ENCODE measurements at places on chromosomes 3 and 15.

- DNase-seq: no peak
These were observed 31.4 kb downstream of the NPTN start for GRCh38 chr15:73601451-73602445.

GRCh38 chr15:101060576-101061551, 141.7 kb downstream of the LRRK1 start:
- no peak for DNase-seq

DNA sequence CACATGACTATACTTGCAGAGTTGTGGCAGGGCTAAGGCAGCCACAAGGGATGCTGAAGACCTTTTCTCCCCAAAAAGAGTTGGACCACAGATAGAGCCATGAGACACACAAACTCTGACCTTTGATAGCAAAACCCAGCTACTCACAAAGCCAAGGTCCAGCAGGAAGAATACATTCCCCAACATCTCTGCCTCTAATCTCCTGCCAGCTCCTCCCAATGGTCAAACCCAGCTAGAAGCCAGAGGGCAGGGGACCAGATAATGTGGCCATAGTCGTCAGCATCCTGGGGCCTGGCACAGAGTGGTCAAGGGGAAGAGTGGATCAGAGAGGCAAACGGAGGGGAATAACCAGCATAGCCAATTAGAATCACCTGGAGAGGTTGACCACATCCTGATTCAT, 28.2 kb downstream of the SLC6A1 start:
- DNase-seq: no peak

GRCh38 chr15:61748529-61748928, 311.7 kb downstream of the VPS13C start:
- no peak for DNase-seq

GRCh38 chr15:96183867-96184266, 146.6 kb upstream of the NR2F2 start:
- no peak for DNase-seq

All from activated naive CD4-positive, alpha-beta T cell treated with Interleukin-2 at 50 U/mL for 16 hours (primary cell).